ENCODE measurements at places on chromosomes 1 and 21.

DNA sequence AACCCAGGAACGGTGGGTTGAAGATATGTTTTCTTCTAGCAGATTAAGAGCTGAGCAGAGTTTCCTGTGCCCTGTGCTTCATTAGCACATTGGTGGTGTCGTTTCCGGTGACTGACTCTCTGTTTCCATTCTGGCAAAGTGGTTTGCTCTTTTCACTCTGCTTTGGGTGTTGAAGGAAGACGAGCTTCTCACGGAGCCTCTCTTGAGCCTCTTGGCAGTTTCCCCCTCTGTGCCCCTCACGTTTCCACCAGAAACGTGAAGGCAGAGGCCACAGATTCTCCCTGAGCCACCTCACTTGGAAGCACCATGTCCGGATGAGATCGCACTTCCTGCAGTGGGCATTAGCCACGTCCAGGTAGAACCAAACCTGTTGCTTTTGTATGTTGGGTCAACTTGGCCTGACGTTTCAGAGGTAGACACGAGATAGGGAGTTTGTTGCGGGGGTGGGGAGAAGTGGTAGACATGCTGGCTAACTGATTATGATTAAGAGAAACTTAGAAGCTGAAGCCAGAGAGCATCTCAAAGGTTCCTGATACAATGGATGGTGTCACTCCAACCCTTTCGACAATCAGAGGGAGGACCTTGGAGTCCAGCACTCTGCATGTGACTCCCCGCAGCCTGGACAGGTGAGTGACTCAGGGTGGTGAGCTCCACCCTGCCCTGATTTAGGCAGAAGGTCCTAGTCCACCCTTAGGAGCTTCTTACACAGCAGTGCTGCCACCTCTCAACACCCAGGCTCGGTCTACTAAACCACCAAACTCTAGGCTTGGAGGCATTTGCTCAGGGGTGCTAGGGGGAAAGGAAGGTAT is at the start of gene LAX1:
Gene LAX1, plus strand, starts transcription at position 155 of the 809 bp plus-strand sequence. Its CDS starts 383 bp downstream, at position 538.
- DNase-seq: no peak

DNA sequence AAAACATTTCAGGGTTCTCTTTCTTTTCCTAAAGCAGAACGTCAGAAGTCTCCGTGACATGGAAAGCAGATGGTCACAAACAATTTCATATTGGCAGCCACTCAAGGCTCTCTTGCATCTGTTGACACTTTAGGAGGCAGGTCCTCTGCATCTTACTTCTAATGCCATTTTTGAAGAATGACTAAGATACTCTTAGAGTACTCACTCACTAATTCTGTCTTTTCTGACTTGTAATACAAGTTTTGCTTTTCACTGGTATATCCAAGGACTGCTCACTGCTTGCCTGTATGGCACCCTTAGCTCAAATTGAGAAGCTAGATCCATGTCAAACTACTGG is 68.3 kb downstream of the PRRX1 start:
- DNase-seq: no peak

DNA sequence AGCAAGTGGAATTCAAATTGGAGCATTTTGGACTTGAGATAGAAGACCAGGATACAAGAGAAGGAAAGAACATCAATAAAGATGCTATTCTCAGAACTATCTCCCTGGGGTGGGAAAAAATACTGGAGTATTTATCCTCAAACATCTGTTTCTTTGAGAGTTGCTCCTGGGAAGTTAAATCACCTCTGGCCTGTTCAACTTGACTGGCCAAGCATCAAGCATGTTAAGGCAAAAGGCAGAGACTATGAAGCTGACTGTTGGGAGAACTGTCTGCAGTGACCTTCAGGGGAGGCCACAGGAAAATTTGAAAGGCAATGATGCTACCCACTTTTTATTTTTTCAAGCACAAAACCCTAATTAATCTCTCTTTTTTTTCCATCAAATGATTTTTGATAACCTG is 239.0 kb downstream of the NTNG1 start:
- DNase-seq: no peak

- DNase-seq: no peak
These were observed 14.5 kb upstream of the CFAP298 start for GRCh38 chr21:32626621-32627196.

DNA sequence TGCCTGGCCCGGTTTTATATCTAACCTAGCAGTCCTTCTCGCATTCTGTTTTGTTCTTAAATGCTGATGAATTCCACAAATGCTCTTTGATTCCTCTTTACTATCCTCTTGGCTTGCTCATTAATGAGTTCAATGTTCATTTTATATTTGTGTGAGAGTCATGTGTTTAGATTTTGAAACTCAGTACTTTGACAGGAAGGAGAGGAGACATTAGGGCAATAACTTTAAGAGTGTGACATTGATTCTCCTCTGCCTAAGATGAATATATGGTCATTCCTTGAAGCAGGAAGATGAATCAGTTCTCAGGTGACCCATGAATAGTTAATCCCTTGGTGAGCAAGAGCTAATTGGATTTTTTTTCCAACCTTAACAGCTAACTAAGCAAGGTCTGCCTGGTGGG is 84.1 kb downstream of the MRPS6 start:
- no peak for DNase-seq

DNA sequence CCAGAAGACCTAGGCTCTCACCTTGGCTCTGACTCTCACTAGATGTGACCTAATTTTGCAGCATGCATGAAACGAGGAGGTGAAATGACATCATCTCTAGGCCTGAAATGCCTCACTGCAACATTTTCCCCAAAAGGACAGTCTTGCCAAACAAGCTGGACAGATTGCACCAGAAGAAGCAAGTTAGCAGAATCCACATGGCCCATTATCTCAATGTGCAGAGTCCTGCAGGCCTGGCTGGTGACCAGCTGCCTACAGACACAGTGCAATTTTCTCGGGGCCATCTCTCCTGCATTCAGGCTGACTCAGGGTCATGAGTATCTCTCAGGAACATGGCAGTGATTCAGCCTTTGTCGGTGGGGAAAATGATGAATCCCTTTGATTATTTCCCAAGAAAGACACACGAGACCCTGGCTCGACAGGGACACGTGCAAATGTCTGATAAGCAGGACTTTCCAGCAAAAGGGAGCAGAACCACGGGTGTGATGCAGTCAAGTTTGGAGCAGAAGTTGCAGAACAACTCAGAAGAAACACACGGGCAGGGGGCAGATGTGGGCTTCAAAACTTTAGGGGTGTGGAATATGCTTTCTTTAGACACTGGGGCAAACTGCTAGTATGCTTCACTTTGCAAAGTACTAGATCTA is 38.7 kb downstream of the TRIM67 start:
- DNase-seq: no peak

- DNase-seq: peak; percentile 94
These were observed 7.6 kb downstream of the COL16A1 start for GRCh38 chr1:31696242-31696641.

DNA sequence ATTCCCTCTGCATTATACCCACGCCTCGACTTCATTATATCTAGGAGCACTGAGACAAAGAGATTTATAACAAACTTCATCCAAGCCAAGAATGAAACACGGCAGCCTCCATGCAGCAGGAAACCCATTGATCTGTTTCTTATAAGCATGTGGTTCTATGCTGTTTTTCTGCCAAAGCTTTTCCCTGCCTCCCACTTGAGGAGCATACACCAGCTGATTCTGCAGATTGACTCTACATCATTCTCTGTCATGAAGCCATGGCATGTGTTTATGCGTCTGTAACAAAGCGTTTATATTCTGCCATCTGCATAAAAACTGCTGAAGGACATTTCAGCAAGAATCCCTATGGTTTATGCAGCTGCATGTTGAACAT is 102.0 kb downstream of the CYYR1 start:
- DNase-seq: peak; percentile 21

DNA sequence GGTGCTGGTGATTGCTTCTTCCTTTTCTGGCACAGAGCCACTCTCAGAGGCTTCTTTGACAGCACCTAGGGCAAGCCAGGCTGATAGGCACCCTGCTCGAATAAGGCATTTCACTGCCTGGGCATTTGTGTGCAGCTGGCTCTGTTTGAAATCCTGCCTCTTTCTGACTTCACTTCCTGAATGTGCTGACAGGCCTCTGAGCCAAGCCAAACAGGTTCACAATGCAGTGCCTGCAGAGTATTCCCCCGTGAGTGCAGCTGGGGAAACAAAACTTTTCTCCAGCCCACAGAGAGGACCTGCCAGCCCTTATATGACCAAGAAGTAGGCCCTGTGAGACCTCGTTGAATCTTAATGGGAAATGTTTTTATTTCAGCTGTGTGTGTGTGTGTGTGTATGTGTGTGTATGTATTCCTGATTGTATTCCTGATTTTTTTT is 10.4 kb downstream of the JUN start:
- no peak for DNase-seq

GRCh38 chr1:23910144-23910543 is 3.0 kb downstream of the CNR2 start:
- no peak for DNase-seq

- no peak for DNase-seq
These were observed 11.4 kb upstream of the ASCL5 start for GRCh38 chr1:201138311-201138840.

- DNase-seq: no peak
These were observed 56.3 kb upstream of the CNN3 start for GRCh38 chr1:94983171-94983739.

DNA sequence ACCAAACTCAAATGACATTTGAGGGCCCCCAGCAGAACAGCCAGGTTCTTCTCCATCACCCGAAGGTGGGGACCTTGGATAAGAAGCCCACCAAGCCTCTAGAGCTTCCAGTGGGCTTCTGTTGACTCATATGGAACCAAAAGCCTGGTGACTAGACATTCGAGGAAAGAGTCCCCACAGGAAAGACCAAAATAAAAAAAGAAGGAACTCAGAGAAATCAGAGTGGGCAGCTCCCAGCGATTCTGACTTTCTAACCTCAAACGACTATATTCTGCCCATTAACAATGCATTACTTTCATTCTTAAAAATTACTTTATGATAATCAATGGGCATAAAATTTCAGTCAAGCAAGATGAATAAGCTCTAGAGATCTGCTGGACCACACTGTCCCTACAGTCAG is 9.6 kb upstream of the CHIT1 start:
- no peak for DNase-seq

- no peak for DNase-seq
These were observed 93.8 kb upstream of the PLPPR4 start for GRCh38 chr1:99170516-99170915.

- no peak for DNase-seq
These were observed 150.0 kb upstream of the APP start for GRCh38 chr21:26320596-26320995.

DNA sequence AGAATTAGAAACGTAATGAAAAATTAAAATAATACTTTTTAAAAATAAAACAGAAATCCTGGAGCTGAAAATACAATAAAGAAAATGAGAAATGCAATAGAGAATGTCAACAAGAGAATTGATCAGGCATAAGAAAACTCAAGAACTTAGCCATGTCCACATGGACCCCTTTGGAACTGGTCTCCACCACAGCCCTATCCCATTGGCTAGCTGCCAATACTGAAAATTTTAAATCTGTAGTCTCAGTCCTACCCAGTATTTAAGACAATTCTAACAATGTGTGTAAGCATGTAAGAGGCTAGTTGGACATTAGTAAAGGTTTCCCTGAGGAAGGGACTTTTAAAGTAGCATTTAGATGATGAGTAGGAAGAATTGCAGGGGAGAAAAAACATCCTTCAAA is 25.8 kb upstream of the RRP15 start:
- DNase-seq: no peak

DNA sequence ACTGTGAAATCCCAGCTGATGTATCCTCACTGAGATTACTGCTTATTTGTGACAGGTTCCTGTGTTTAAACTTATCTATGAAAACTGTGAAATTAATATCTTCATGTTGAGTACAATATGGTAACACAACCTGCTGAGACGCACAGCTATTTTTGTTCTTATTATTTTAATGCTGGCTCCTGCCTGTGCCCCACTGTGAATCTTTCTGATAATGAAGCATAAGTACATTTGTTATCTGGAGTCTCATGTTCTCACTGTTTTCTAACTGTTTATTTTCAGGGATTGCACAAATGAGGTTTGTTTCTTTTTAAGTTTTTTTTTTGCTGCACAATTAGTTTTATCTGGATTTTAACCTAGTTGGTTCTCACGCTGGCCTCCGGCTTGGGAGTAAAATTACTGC is 39.9 kb upstream of the IFNAR2 start:
- no peak for DNase-seq

DNA sequence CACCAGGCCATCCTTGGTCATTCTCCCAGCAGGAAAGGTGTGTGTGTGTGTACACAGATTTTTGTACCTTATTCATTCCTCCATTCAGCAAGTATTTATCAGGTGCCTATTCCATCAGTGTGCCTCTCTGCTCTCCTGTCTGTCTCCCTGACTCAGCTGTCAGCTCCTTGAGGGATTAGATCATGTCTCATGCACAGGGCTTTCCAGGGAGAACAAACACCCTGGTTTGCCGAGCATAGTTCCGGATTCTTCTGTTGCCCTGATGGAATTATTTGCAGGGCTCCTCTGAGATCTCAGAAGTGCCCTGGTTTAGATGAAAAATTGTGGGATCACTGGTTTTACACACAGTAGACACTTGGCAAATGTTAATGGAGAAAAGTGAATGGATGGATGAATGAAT is 8.1 kb upstream of the SDHB start:
- DNase-seq: no peak

- DNase-seq: no peak
These were observed 202.9 kb downstream of the USP25 start for GRCh38 chr21:15932726-15933125.

GRCh38 chr1:207346513-207346912 is 25.0 kb downstream of the CD55 start:
- DNase-seq: no peak

DNA sequence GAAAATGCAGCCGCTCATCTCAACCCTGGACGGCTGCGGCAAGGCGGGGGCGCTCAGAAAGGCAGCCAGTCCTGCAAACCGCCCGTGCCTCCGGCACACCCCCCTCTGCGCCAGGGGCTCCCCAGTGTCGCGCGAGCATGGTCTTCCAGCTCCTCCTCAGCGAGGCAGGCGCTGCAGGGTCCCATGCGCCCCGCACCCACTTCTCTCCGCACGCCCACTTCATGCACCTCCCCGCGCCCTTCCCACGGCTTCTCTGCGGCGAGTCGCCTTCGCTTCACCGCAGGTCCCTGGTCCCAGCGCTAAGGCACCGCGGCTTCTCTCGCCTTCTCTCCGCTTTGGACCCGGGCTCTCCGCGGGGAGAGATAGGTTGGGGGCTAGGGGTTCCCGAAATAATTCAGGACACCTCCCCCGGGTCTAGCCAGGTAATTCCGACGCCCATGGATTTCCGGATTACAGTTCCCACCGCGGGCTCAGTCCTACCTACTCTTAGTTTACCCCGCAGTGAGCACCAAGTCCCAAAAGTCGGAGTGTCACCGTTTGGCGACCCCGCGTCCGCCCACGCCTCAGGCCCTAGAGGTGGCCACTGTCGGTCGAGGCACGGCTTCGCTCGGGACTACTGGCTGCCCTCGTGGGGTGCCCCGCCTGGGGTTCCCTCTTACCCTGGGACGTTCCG is 67.5 kb downstream of the SYT2 start:
- DNase-seq: no peak

- DNase-seq: no peak
These were observed 14.5 kb downstream of the RAB4A start for GRCh38 chr1:229285440-229285839.

Measured in head of caudate nucleus (tissue), 42 donors.